Left renal cortex interstitium (tissue), 4 donors: ENCODE measurements at places on chromosomes 3 and 15. TPM values are rescaled to one million over a fixed set of nuclear protein-coding genes. Genes with fewer than 3 reads are reported as not detected.

GRCh38 chr15:78768096-78768495 is 43.2 kb downstream of the ADAMTS7 start:
- no peak for DNase-seq

DNA sequence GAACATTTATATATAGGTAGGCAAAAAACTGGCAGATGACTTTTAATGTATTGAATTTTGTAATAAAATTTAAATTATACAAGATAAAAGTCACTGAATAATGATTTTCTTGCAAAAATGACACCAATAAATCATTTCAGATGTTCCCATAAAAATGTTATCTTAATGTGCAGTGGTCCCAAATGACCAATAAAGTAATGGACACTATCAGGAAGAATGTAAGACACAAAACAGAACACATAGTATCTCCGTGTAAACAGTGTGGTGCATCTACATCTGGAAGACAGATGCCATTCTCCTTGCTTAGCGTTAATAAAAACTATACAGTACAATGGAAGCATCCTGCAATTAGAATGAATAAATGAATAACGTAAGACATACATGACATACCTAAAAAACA is 41.5 kb downstream of the FGF7 start:
- DNase-seq = no peak

Gene ILDR1
- polyA plus RNA-seq = 8.0 TPM

Gene ROBO2
- polyA plus RNA-seq = 86.6 TPM

GRCh38 chr3:183473969-183474368 is 45.5 kb upstream of the MCF2L2 start:
- DNase-seq = no peak

DNA sequence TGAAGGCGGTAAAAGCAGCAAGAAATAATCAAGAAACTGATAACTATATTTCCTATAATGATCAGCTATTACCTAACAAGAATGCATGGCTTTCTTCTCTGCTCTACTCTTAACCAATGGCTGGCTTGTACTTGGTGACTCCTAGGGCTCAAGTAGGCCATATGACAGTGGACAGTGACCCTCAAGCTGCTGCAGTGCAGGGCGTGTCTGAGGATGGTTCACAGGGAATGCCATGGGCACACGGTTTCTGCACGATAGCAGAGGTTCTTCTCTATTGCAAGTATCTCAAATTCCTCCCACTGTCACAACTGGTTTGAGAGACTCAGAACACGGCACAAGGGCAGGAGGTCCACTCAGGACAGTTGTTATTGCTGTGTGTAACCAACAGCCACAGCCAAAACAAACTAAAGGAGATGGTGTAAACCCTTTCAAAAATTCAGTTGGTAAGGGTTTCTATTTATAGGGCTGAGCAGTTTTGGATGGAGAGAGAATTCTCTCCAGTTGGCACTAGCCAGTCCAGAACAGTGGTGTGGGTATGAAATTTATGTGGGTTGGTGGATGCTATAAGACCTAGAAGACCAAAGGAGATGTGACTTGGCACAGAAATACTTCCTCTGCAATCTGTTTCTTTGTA is 103.2 kb upstream of the ST8SIA2 start:
- no peak for DNase-seq

DNA sequence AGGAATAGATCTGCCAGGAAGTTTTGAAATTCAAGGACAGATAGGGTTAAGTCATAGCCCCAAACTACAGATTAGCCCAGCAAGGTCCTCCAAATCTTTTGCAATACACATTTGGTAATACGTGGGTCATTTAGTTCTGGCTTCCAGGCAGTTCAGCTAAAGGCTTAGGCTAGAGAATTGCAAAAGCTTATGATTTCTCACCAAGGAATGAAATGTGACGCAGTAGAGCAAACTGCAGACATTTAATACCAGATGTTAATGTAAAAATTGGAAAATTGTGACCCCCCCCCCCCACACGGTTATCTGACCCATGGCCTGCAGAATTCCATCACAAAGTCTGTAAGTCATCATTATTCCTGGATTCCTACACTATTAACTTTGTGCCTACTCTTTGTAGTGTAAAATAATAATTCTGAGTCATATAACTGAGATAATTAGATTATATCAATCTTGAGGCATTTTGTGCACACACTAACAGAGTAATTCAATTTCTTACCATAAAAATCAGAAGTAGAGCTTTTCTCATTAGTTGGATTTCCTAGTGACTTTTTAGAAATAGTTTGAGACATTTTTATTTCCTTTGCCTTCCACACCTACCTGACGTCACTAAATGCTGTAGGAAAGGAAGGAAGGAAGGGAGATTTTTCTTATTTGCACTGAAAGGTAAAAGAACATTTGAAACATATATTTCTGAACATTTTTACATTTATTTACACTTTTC is 235.2 kb downstream of the DTWD1 start:
- DNase-seq = no peak

DNA sequence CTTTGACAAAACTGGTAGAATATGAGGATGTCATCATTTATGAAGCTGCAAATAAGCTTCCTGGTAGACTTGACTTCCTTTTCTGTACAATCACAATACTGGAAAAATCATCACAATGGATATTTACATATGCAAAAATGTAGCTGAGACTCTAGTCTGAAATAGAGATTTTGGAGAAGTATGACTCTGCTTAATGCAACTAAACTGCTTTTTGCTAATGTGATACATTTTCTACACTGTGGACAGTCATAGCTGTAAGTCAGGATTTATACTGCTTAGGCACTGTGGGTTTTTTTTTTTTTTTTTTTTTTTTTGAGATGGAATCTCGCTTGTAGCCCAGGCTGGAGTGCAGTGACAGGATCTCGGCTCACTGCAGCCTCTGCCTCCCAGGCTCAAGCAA is 34.5 kb upstream of the ST3GAL6 start:
- no peak for DNase-seq

DNA sequence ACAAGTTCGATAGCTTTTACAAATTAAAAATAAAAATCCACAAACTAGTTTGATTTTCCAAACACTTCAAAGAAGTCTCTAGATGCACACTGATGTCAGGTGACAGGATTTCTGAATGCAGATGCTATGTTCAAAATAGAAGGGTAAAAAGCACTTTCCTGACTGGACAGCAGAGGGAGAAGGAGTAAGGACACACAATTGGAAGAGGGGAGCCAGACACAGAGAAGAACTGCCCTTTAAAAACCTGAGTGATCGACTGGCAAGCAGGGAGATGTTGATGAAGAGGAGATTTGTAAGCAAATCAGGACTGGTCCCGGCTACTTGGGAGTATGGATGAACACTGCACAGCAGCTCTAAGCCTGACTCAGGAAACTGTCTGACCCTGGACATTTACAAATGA is 612.8 kb downstream of the MAGI1 start:
- no peak for DNase-seq

- no peak for DNase-seq
Observed at GRCh38 chr15:99502182-99502581, 63.6 kb upstream of the MEF2A start.

Gene GRAMD1C
- polyA plus RNA-seq = 23.7 TPM

Gene TM4SF4
- 5.2 TPM for polyA plus RNA-seq

- DNase-seq = no peak
Observed at GRCh38 chr15:41004490-41004889, 51.2 kb downstream of the CHAC1 start.

Gene CHDH
- 10.7 TPM for polyA plus RNA-seq

DNA sequence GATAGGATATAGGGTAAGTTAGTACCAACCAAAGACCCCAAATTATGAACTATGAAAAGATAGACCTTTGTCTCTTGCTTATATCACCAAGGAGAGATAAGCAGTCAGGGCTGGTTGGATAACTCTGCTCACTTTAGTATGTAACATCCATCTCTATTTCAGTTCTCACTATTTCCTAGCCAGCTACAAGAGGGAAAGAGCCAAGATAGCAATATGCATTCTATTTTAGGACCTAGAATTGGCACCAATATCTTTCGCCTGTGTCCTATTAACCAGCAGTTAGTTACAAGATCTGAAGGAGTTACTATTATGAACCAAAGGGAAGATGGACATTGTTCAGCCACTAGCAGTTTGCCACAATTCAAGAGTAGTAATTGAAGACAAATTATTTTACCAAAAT is 457.5 kb downstream of the NSUN3 start:
- DNase-seq = no peak

GRCh38 chr15:34520566-34520965 is 62.9 kb downstream of the GOLGA8B start:
- no peak for DNase-seq

GRCh38 chr15:67126551-67127330 is 61.3 kb downstream of the SMAD3 start:
- no peak for DNase-seq

DNA sequence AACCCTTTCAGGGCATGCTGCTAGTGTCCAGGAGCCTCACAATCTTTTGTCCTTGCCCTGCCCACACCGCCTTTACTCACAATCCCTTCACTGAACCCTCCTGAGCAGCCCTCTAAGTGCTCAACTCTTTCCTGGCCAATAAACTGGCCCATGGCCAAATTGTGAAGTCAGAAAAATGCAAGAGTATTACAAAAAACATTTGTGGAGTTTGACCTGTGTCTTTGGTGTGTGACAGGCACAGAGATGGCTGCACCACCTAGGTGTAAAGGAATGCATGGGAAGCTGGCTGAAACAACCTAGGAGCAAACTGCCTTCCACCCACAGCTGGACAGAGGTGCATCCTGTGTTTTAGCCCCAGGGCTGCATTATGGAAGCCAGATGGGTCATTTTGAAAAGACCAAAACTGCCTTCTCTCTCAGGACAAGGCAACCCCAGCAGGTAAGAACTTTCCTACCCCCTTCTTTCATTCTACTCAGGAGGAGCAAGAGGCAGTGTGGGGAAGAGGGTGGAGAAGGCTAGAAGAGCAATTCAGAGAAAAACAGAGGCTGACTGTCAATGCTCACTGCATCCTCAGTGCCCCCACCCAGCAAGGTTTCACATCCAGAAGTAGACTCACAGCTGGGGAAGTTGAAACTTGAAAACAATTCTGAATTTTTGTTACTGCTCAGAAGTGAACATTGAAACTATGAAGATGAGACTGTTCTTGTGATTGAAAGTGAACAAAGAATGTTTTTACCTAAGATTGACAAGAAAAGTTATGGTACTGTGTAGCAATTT is 78.6 kb downstream of the TRIM42 start:
- DNase-seq = no peak

Gene CFAP100
- 0.59 TPM for polyA plus RNA-seq

- DNase-seq = no peak
Observed at GRCh38 chr3:55189359-55189801, 261.5 kb upstream of the LRTM1 start.

Gene PLOD2
- 123 TPM for polyA plus RNA-seq

DNA sequence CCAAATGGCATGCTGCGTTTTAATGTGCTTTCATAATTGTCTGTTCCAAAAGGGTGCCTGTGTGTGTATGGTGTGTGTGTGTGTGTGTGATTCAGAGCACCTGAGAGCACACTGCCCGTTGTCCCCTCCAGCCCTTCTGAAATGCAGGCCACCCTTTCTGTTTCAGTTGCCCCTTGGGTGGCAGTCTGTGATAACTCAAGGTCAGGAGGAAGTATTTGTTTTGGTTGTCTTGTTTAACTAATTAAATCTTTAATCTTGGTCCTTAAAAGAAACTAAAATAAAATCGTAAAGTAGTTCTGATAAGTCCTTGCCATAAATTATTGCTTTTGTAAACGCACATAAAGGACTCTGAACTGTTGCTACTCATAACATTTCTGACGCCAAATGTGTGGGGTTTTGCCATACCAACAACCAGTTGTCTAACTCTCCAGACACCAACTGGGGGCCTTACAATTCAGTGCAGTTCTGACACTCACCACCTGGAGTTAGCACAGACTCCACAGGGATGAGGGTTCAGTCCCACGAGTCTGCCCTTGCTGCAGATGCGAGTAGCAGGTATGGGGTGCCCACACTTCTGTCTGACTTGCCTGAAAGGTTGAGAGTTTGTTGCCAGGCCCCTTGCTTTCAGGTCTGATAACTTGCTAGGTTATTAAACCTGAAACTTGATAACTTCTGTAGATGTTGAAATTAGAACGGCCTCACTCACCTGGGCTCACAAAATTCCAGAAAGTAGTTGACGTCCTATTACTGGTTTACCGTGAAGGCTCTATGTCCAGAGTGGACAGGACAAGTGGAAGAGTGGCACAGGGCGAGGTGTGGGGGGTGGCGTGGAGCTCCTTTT is 157.3 kb downstream of the IGF1R start:
- no peak for DNase-seq
